ENCODE measurements at places on chromosomes 5 and 9. TPM values are rescaled to one million over a fixed set of nuclear protein-coding genes. Genes with fewer than 3 reads are reported as not detected.

Gene DEPDC1B
- total RNA-seq = 37.3 TPM

Gene TYRP1
- total RNA-seq = 6.5 TPM

Gene IL33
- 2.0 TPM for total RNA-seq

Gene SH3GL2
- 5.0 TPM for total RNA-seq

Gene PCDHB5
- 7.0 TPM for total RNA-seq

Gene PCDHA9
- 2.5 TPM for total RNA-seq

Gene NRG2
- total RNA-seq = 1.4 TPM

Gene SCAI
- total RNA-seq = 6.3 TPM

Gene GPX8
- 178 TPM for total RNA-seq

Gene EXD3
- total RNA-seq = 11.8 TPM

Gene SLC36A3
- total RNA-seq = not detected

Gene KIF20A
- total RNA-seq = 12.0 TPM

Gene LRRC19
- 44.6 TPM for total RNA-seq
